ENCODE measurements at places on chromosomes 7 and 10.

DNA sequence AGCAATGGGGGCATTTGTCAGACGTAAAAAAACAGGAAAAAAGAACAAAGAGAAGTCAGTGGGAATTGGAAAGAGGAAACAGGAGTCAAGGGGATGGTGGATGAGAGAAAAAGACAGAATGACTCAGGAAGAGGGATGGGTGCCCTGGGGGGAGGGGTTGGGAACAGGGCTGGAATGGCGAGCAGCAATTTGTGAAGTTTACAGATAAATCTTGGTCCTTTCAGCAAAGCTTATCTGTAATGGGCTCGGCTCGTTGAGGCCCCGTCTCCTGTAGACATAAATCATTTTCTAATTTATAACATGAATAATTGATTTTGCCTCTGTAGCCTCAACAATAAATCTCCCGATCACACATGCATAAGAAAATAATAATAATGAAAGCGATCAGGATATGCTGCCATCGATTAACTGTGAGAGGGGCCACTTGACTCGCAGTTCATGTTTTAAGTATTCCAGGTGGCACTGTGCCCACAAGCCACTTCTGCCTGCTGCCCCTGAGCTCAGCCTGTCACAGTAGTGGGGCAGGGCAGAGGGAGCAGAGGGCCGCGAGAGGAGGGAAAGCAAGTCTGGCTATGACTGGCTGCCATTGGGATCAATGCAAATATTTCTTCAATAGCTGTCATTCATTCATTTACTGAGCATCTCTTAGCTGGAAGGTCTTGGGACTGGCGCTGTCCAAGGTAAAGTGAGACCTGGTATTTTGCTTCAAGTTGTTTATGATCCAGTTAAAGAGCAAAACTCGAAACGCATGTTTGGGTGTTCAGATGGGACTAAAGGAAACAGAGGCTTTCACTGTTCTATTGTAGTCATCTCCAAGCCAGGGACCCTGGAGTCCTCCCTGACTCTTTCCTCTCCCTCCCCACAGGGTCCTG lies 47.4 kb upstream of the R3HCC1L start:
- no peak for DNase-seq

DNA sequence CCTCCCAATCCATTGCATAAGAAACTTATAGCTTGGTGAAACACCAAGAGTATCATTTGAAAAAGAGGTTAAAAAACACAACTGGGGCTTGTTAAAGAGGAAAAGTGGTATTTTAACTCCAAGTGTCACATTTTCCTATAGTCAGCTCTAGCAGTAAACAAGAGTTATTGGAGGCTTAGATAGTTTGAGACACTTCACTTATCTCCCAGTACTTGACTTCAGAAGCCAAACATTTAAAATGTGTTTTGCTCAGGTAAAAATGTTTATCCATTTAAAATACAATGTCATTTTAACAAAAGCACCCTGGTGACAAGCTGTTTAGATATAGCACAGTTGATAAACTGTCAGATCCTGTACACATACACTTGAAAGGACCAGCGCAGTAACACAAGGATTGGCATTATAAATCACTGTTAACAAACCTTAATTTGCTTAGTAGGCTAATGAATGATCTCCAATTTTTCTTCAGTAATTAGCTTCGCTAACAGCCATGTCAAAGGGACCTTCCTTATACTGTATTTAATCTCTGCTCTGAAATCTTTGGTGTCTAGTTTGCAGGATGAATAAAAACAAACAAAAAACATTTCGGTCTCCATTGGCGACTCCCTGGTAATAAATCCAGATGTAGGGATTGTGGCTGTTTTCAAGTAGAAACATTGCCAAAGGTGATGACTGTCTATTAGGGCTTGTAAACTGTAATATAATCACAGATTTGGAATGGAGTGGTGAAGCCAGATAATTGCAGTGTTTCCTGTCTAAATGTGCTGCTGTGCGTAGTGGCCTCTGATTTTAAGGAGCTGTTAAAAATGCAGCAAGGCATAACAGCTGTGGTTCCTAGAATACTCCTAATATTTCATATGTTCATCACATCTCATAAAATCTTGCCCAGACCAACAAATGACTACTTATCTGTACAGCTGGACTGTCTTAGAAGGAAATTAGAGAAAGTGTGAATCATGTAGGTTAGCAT lies 545.1 kb downstream of the AUTS2 start:
- no peak for DNase-seq

DNA sequence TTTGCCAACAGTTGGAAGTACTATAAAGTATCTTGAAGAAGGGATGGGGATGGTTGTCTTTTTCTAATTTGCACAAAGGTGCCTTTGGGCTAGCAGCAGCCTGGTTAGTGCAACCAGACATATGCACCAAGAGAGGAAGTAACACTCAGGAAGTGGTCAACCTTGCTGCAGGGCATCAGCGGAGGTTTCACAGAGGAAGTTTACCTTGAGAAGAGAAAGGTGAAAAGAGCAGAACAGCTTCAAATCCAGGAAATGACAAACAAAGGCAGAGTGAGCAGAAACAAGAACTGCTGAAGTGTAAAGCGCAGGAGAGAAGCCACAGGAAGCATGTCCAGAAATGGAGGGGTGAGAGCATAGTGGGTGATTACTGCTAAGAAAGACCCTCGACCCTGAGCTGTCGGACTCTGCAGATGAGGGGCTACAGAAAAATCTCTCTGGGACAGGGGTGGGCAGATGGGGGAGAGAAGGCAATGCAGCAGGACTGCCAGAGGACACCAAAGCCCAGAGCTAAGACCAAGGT lies 66.9 kb downstream of the STK17A start:
- DNase-seq: no peak

DNA sequence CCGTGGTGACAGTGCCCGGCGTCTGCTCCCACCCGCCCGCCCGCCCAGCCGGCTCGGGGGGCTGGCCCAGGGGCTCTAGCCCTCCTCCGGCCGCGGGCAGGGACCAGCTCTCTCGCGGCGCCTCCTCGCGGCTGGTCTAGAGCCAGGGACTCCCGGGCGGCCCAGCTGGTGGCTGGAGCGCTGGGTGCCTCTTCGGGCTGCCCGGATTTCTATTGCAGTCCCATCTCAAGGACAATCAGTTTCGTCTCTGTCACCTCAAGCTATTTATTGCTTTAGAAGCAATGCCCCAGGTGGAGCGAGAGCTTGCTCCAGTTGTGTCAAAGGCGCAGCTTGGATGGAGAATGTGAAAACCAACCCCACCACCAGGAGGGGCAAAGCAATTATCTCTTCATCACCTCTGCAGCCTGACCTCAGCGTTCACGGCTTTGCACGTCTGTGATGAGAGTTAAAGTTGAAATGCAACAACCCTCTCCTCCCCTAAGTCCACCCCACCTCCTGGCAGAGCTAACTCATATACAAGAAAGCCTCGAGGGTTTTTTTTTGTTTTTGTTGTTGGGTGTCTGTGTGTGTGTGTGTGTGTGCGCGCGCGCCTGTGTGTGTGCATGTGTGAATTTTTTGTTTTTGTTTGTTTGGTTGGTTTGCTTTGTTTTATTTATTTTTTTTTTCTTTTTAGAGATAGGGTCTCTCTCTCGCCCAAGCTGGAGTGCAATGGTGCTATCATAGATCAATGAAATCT lies at the start of gene ITGA8:
Gene ITGA8 (minus strand): TSS at position 24 of the 736 bp plus-strand sequence. CDS start 151 bp downstream, outside the sequence.
- DNase-seq: no peak

DNA sequence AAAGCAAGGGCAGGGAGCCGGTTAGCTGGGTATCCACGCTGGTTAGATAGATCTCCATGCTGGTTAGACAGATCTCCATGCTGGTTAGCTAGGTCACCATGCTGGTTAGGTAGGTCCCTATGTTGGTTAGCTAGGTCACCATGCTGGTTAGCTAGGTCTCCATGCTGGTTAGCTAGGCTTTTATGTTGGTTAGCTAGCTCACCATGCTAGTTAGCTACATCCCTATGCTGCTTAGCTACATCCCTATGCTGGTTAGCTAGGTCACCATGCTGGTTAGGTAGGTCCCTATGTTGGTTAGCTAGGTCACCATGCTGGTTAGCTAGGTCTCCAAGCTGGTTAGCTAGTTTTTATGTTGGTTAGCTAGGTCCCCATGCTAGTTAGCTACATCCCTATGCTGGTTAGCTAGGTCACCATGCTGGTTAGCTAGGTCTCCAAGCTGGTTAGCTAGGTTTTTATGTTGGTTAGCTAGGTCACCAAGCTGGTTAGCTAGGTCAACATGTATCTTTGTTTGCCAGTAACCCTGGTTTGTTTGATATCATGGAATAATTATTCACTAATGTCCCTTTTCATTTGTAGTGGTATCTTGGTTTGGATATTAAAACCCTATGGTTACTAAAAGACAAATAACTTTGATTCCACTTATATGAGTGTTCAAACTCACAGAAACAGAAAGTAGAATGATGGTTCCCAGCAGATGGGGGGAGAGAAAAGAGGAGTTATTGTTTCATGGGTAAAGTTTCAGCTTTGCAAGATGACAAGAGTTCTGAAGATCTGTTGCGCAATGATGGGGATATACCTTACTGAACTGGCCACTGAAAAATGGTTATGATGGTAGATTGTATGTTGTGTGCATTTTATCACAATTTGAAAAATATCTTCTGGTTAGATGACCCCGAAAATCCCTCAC lies 136.2 kb downstream of the PRPF18 start:
- no peak for DNase-seq

DNA sequence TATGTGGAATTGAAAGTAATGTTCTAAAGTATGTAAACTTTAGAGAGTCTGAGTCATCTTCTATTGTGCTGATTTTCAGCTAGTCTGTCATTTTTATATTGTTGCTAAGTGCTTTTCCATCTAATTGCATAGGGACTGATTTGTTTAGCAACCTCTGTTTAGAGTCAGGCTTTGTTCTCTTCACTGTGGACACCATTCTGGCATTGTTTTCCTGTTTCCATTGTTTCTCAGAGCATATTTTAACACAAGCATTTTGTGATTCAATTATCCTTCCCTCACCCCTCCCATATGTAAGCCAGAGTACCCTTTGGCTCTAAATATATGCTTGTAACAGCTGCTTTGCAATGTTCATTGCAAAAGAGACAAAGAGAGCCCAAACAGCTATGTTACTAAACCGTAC lies 748.4 kb upstream of the PHF14 start:
- DNase-seq: no peak

- no peak for DNase-seq
Observed at GRCh38 chr10:112208292-112208691, 24.7 kb upstream of the GPAM start.

- no peak for DNase-seq
Observed at GRCh38 chr10:62239994-62240393, 28.6 kb downstream of the RTKN2 start.

All from activated T-helper 1 cell treated with anti-CD3 and anti-CD28 coated beads, Interleukin-2, amount 50 U/mL, for 16 hours (primary cell).